ENCODE measurements at places on chromosomes 12 and 14.
A peak's percentile ranks its signal among the peaks of the same experiment; 100 is the strongest.

DNA sequence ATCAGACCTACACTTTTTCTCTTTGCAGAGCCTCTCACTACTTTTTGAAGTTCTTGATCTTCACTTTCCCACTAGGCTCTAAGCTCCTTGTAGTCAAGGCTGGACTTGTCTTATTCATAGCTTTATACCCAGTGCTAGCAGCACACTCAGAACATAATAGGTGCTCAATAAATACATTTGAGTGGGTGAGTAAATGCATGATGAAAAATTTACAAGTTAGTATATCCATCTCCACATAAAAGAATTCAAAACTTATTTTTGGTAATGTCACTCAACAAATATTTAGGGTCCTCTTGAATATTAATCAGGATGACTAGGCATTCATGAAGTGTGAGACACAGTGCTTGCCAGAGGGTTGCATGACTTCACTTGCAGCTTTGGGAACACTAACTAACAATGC, 52.6 kb downstream of the NRXN3 start:
- DNase-seq = no peak

DNA sequence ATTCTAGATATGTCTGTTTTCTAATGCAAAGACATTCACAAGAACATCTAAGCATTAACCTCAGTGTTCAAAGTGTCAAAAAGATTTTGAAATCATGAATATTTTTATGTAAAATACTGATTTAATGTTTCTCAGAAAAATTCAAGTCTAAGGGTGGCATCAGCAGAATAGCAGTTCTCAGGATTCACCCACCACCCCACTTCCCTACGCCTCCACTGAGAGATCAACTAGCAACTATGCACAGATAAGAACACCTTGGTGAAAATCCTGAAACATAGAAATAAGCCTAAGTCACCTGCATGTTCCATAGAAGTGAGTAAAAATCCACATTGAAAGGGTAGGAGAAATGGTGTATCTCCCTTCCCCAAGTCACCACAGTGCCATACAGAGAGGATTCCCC, 40.9 kb upstream of the RHOJ start:
- no peak for DNase-seq

- DNase-seq = peak; percentile 80
Measured at GRCh38 chr12:52903855-52904508, 894 bp downstream of the KRT8 start.

DNA sequence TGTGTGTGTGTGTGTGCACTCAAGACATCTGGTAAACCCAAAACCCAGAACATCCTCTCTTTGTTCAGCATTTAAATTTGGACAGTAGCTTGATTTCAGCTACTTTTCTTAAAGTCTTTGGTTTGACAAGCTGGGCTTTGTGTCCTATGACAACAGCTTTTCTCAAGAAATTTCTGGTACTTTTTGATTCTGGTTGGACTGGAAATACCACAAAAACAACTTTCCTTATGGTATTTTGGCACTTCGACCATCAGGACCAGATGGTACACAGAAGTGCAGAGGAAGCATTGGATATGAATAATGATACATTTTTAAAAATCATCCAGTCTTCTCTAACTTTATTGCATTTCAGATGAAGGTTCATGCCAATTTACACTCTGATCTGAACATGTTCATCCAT, 286.6 kb upstream of the FLRT2 start:
- no peak for DNase-seq

- no peak for DNase-seq
Measured at GRCh38 chr14:63867933-63868921, 15.4 kb downstream of the SYNE2 start.

- peak; percentile 91 for DNase-seq
Measured at GRCh38 chr12:3752741-3753486, at the start of gene CRACR2A. TSS of gene CRACR2A (minus strand) at chr12:3753109. CDS start at chr12:3696999, 56,110 bp downstream.

GRCh38 chr12:29882846-29883245, 99.1 kb upstream of the TMTC1 start:
- no peak for DNase-seq

DNA sequence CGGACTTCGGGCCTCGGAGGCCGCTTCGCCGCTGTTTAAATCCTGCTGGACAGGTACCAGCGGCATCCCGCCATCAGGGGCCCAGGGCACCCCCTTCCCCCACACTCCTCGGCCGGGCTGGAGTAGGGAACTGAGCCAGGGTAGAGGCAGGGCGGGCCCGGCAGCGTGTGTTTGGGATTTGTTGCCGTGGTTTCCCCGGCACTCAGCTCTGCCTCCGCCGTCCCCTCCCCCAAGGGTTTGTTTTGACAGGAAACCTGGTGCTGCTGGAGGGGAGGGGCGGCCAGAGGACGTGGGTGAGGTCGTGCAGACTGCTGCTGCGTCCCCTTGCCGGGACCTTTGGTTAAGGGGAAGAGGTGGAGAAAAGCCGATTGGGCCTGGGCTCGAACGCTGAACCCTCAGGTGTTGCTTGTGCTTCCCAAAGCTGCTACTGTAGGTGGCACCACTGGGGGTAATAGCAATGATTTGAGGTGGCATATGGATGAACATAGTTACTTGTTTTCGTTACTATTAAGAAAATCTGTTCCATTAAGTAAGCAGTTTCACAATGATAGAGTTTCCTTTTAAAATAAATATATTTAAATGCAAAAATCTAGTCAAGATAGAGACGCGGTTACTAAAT, 778 bp downstream of the TCP11L2 start:
- DNase-seq = peak; percentile 97

GRCh38 chr14:97280526-97280925, 483.3 kb downstream of the VRK1 start:
- DNase-seq = no peak

- DNase-seq = no peak
Measured at GRCh38 chr14:99551034-99551922, 52.7 kb downstream of the CCDC85C start.

DNA sequence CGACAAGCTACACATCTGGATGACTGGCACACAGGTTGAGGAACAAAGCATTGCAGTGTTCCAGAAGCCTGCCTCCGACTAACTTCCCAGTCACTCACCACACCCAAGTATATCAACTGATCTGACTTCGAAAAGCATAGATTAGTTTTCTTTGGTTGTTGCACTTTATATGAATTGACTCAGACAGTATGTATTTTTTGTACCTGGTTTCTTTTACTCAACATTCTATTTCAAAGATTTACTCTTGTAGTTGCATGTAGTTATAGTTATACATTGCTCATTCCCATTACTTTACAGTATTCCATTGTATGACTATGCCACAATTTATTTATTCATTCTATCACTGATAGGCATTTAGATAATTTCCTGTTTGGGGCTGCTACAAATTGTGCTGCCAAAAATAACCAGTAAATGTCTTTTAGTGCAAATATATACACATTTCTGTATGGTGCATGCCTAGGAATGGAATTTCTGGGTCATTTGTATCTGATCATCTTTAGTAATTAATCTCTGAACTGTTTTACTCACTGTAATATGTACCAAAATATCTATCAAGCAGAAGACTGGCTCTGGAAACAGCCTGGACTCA, 17.8 kb downstream of the PLCZ1 start:
- no peak for DNase-seq

- no peak for DNase-seq
Measured at GRCh38 chr14:78902010-78902623, 731.9 kb downstream of the NRXN3 start.

GRCh38 chr12:68221497-68221896, 4.1 kb downstream of the IL26 start:
- no peak for DNase-seq

- DNase-seq = no peak
Measured at GRCh38 chr12:116370886-116371580, 93.5 kb upstream of the MED13L start.

DNA sequence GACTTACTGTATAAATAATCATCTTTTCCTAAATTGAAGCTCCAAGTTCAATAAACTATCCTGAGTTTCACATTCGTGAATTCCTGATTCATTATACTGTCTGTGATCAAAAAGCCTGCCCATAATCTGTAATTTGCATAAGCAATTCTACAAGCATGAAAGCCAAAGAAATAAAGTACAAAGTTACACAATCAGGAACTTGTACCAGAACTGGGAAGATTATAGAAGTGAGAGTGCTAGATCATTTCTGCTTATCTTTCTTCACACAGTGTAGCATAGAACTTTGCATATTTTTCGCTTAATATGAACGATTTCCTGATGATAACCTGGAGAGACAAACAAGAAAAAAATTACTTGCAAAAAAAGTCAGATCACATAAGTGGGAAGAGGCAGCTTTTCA, 308.2 kb downstream of the C12orf50 start:
- DNase-seq = no peak

GRCh38 chr12:2973566-2973965, 14.4 kb downstream of the TEAD4 start:
- no peak for DNase-seq
